Skeletal muscle cell (primary cell): ENCODE measurements at places on chromosomes 11 and 22.

DNA sequence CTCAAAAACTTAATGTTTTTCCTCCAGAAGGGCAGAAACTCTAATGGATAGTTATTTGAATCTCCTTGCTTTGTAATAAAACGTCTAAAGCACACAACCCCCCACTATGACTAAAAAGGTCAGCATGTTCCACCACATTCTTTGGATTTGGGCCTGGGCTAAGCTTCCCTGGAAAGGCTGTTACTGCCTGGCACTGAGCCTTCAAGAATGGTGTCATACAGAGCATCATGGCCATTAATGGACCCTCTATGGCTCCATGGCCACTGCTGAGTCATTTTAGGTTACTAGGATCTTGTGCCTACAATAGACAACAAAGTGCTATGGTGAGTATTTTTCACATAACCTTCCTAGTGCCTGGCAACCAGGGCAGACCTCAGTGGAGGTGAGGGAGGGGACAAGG lies 242.6 kb upstream of the FAT3 start:
- DNase-seq, result peak; percentile 98

GRCh38 chr22:30265823-30266444 lies 717 bp downstream of the OSM start:
- DNase-seq, result no peak

DNA sequence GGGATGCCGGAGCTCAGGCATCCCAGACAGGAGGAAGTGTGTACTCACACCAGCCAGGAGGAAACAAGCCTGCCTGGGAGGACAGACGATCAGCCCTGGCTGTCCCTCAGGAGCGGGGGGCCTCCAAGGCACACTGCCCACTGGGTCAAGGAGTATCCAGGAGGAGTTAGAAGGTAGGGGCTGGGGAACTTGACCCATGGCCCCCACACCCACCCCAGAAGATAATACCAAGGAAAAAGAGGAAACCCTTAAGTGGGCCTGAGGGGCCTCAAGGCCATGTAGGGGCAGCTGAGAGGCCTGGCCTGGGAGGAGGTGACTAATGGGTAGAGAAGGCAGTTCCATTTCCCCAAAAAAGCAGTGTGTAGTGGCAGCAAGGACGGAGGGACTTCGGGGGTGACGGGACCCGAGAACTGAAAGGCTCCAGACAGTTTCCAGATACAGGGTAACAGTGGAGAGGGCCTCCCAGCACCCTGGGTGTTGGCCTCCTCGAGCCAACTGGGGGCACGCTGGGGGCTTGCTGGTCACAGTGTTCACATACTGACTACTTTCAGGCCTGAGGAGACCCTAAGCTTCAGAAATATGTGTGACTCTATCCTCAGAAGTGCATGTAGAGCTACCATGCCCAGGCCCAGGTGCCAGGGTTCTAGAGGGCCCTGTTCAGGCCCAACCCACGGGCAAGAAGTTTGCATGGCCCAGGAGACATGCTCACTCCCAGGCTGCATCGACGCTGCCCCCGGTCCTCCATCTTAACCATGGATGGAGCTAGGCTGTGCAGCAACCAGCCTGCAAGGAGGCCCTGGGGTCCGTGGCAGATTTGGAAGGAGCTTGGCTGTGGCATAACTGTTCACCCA lies 75.7 kb upstream of the PITPNB start:
- DNase-seq, result no peak

GRCh38 chr11:76787271-76787670 lies 4.1 kb downstream of the TSKU start:
- no peak for DNase-seq

DNA sequence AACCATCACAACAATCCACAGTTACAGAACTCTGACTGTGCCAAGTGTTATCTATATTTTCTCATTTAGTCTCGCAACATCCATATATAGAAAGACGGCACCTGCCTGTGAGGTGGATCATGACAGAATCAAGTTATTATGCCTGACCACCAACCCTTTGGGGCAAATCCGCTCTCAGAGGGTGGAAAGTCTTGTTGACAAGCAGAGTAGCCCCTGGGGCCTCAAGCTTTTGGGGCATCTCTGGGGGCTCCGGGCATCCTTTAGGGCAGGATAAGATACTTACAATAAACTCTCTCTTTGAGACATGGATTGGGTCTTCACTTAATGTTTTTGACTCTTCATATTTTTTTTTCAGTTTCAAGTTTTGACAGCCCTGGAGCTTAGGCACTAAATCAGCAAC lies 150.5 kb upstream of the NAV2 start:
- no peak for DNase-seq

- no peak for DNase-seq
Measured at GRCh38 chr11:127017482-127017881, 16.9 kb upstream of the KIRREL3 start.

DNA sequence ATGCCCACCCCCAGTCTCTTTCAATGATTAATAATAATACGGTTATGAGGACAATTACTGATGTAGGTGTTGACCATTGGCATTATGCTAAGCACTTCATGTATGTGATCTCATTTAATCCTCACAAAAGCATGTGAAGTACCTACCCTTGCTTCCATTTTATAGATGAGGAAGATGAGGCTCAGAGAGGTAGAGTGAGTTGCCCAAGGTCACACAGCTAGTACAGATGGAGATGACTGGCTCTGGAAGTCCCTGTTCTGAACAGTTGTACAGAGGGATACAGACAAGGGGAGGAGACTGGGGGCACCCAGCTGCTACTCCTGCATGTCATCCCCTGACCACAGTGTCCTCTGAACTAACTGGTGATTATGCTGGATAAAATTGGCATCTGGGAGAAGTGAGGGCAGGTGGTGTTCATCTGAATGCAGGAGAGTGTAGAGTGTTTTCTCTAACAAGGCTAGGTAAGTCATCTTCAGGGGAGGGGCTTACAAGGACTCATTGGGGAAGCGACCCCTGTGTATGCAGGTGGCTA lies 43.2 kb downstream of the KIAA1671 start:
- no peak for DNase-seq

DNA sequence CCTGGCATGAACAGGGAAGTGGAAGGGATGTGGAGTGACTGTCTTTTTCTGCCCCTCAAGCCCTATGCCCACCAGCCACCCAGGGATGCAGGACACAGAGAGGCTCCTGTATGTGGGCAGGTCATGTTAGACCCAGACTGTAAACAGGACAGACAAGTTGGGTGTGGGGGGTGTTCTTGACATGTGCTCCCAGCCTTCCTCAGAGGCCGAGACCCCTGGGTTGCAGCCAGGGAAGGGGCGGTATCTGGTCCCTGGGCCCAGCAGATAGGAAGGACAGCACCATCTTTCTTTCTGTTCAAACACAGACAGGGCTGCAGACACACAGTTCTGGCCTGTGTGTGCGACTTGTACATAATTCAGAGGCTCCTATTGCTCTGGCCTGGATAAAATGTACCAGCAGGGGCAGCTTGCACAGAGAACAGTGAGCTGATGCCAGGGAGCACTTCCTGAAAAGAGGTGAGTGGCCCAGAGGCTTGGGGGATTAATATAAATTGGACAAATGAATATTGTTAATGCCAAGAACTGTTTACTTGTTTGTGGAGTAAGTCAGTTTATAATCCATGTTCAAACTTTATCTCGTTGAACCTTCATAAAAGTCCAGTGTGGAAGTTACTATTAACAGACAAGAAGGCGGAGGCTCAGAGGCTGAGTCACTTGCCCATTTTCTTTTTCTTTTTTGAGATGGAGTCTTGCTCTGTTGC lies 16.6 kb downstream of the GDPD5 start:
- DNase-seq, result no peak

GRCh38 chr11:36165621-36166397 lies 123.4 kb downstream of the COMMD9 start:
- no peak for DNase-seq

- DNase-seq, result no peak
Measured at GRCh38 chr11:118448294-118448693, 12.0 kb downstream of the KMT2A start.
